ENCODE measurements at places on chromosomes 16 and 17. TPM values are rescaled to one million over a fixed set of nuclear protein-coding genes. Genes with fewer than 3 reads are reported as not detected.

The CACNG1 gene
- not detected for total RNA-seq

The CCL8 gene
- not detected for total RNA-seq

The NSF gene
- 23.3 TPM for total RNA-seq

The TMEM106A gene
- 2.5 TPM for total RNA-seq

The NOL11 gene
- total RNA-seq: 38.8 TPM

- no peak for DNase-seq
Measured at GRCh38 chr16:84677849-84678248, 22.0 kb upstream of the USP10 start.

GRCh38 chr17:12979826-12980500, 37.9 kb downstream of the ELAC2 start:
- DNase-seq: no peak

DNA sequence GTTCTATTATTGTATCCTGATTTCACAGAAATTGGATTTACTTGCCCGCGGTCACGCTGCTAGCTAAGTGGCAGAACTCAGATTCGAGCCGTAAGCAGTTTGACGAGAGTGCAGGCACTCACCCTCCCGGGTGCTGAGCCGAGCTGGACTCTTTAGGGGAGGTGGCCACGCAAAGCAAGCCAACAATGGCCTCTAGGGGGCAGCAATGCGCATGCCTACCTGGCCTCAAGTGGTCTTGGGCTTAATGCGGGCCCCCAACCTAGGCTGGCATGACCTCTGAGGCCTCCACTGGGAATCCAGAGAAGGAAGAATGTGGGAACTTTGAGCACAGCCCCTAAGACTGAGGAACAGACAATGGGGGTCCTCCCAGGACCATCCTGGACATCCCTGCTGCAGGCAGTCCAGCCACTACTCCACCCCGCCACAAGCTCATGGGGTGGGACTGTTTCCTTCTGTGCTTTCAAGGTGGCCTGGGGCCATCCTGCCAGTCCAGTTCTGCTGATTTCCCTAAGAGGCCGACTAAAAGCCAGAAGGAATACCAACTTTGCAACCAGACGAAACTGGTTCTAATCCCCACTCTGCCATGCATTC, 276.5 kb downstream of the XYLT1 start:
- DNase-seq: no peak

DNA sequence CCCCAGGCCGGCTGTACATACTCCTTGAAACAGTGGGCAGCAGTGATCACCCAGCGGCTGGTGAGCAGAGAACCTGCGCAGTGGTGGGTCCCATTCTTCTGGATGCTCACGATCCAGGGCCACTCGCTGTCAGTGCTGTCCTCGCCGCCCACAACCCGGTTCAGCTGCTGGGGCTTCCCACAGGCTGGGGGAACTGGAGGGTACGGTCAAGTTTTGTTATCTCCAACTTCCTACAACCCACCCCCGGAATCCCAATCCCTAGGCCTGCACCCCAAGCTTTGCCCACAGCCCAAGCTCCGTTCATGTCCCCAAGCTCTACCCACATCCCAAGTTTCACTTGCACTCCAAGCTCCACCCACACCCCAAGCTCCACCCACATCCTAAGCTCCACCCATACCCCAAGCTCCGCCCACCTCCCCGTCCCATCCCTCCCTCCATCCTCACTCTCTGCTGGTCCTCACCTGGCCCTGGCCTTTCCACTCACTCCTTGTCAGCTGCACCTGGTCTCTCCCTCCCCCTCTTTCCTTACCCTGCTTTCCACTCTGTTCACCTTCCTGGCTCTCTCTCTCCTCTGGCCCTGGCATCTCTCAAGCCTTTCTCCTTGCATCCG, 1.8 kb downstream of the PRSS22 start:
- no peak for DNase-seq

GRCh38 chr16:74496054-74496453, 74.8 kb upstream of the CLEC18B start:
- DNase-seq: no peak

DNA sequence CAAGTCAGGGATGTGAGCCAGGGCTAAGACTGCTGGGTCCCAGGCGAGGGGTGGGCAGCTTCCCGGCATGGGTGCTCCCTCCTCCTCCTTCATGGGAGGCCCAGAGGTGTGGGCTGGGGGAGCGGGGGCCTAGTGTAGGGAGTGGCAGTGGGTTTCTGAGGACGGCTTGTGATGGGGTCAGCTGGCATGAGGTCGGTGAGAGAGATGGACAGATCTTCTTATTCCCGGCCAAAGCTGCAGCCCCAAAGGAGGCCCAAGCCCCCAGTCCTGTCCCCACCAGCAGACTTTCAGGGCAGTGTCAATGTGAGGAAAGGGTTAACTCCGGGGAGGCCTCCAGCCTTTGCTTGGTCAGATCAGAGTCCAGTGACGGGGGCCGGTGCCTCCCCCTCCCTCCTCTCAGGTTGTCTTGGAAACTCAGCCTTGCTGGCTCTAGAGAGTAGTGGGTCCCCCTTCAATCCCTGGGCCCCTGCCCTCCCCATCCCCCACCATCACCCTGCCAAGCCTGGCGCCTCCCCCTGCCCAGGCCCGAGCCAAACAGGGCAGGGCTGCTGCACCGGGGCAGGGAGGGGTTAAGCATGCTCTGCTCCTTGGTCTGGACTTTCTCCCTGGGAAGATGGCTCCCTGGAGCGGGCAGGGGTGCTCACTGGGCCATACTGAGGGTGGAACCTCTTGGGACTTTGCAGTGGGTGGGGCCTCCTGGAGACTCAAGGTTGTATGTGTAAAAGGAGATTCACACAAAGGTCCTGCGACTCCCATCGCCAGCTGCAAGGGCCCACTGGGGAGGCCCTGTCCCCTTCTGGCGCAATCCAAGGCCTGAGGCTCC, 12.4 kb downstream of the NAT9 start:
- DNase-seq: no peak

- DNase-seq: no peak
Measured at GRCh38 chr17:15291674-15292361, 26.7 kb upstream of the PMP22 start.

DNA sequence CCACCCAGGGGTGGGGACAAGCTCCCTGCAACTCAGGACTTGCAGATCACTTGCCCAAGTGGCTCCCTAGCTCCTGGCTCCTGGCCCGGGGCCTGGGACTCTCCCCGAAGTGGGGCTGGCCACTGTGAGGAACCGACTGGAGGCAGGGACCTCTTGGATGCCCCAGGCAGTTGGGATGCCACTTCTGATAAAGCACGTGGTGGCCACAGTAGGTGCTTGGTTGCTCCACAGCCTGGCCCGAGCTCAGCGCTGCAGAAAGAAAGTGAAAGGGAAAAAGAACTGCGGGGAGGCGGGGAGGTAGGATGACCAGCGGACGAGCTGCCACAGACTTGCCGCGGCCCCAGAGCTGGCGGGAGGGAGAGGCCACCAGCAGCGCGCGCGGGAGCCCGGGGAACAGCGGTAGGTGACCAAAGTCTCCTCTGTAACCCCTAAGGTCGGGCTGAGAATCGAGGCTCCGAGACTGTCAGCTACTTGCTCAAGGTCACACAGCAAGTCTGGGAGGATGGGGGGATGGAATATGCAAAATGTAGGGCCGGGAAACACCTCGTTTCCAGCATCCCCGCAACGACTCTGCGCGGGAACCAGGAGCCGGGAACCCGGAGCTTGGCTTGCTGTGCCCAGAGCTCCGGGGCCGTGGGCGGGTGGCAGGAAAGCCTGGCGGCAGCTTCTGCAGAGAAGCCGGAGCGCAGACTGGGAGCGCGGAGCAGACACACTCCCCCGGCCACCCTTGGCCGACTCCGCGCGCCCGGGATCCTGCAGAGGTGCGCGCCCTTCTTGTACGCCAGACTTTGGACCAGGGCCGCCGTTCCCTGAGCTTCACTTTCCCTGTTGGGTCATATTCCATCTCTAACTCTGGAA, 1.9 kb downstream of the CIITA start:
- no peak for DNase-seq

GRCh38 chr17:15922586-15922985, 22.3 kb upstream of the ADORA2B start:
- no peak for DNase-seq

DNA sequence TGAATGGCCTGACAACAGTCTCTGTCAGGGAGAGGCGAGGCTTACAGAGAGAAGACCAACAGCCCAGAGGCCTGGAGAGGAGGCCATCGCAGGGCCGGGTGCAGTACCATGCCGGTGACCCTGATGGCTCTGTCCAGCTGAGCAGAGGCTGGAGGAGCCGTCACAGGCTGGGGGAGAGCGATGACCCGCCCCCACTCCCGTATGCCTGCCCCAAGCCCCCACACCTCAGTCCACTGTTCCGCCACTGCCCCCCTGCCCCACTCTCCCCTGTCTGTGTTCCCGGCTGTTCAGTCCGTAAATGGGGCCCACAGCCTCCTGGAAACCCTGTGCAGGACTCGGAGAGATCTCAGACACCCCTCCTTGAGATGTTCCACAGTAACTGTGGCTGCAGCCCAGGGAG, 12.8 kb upstream of the FAM83G start:
- no peak for DNase-seq

DNA sequence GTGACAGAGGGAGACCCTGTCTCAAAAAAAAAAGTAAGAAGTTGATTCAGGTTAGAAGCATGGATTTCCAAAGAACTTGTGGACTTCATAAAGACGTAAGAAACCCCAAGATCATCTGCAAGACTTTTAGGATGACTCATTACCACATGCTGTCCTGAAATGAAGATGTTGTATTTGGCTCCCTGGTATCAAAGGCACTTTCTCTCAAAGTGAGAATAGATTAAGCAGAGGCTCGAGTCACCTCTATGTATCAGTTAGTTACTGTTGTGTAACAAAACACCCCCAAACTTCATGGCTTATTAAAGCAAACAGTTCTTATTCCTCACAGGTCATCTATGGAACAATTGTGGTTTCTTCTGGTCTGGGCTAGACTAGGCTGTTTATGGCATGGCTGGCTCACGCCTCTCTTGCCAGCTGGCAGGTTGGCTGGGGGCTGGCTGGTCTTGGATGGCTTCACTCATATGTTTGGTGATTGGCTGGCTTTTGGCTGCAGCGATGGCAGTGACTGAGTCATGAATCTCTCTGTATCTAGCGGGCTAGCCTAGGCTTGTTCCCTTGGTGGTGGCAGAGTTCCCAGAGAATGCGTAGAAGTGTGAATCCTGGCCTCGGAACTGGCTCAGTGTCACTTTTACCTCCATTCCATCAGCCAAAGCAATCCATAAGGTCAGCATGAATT, 60.4 kb upstream of the MSI2 start:
- no peak for DNase-seq

DNA sequence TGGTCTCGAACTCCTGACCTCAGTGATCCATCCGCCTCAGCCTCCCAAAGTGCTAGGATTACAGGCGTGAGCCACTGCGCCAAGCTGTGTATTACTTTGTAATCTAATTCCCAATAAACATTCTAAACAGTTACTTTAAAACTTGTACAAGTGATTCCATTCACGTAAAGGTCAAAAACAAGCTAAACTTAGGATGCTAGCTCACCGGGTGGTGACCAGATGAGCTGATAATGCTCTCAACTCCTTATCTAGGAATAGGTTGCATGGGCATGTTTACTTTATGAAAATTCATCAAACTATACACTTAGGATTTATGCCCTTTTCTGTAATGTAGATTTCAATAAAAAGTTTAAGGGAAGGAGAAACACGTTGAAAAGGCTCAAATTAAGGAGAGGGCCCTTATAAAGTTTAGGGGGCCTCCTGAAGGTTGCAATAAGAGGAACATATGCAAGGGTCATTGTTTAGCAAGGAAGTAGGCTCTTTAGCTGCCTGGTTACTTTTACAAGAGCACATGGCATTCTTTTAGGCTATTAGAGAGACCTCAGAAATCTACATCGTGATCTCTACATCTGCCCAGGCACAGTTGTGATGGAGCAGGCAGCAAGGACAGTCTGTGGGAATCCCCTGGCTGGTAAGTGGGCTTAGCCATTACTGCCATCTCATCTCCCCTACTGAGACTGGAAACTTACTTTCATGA, 13.3 kb downstream of the CDR2 start:
- no peak for DNase-seq

GRCh38 chr17:14903854-14904253, 361.3 kb downstream of the PMP22 start:
- DNase-seq: no peak

DNA sequence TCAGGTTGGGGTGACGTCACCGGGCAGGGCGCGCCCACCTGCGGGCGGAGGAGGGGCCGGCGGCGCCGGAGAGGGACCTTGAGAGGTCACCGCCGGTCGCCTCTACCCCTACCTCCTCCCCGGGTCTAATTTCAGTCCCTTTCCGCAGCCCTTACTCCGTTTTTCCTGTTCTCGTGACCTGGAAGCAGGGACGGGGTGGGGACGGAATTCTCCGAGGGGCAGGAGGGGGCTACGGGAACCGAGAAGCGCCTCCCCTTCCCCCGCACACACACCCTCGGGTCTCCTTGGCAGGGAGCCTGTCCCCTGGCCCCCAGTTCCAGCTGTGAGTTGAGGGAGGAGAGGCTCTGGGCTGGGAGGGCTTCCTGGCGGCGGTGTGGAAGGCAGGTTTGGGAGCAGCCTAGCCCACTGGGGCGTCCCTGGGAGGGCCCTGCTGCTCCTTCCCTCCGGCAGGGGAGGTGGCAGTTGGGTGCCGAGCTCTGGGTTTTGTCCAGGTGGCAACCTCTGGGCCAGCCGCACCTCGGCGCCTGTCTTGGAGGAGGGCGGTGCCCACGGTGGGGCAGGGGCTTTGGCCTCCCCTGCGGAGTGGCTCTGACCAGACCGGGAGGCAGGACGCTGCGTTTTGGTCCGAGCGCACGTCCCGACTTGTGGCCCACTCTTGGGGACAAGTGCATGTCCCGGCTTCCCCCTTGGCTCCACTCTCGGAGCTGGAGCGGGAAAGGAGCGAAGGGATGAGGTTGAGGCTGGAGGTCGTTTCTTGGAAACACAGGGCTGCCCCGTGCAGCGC, 773 bp downstream of the SYNGR3 start:
- no peak for DNase-seq

DNA sequence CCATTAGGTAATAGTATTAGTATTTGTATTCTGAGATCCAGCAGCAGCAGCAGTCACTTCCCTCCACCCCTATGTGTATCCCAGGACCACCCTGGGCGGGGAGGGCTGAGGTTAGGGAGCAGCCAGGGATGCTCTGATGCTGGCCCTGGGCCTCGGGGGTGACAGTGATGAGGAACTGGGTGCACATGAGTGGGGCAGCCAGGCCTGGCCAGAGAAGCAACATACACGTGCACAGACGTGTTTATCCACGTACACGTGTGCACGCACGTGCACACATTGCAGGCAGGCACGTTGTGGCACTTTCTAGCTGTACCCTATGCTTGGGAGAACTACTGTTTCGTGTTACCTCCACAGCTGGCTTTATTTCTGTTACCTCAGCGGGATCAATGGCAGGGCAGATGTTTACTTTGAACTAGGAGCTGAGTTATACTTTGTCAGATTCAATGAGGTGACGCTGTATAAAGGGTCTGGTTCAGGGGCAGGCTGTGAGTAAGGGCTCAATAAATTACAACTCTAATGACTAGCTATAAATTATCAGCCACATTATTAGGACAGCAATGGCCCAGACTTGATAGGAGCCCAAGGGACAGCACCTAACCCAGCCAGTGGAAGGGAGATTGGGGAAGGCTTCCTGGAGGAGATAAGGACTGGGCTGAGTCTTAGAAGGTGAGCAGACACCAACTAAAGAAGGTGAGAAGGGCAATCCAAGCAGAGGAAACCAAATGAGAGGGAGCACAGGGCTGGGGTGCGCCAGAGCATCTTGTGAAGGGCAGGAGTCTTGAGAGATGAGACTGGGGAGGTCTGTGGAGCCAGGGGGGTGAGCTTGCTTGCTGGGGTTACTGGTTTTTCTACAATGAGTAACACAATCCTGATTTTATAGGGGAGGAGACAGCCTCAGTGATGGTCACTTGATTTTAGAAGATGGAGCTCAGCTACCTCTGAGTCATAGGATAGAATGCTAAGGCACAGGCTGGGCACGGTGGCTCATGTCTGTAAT, 22.4 kb upstream of the CA4 start:
- DNase-seq: no peak
